SIG-M5 (cell line): ENCODE measurements at places on chromosomes 16 and 17.

DNA sequence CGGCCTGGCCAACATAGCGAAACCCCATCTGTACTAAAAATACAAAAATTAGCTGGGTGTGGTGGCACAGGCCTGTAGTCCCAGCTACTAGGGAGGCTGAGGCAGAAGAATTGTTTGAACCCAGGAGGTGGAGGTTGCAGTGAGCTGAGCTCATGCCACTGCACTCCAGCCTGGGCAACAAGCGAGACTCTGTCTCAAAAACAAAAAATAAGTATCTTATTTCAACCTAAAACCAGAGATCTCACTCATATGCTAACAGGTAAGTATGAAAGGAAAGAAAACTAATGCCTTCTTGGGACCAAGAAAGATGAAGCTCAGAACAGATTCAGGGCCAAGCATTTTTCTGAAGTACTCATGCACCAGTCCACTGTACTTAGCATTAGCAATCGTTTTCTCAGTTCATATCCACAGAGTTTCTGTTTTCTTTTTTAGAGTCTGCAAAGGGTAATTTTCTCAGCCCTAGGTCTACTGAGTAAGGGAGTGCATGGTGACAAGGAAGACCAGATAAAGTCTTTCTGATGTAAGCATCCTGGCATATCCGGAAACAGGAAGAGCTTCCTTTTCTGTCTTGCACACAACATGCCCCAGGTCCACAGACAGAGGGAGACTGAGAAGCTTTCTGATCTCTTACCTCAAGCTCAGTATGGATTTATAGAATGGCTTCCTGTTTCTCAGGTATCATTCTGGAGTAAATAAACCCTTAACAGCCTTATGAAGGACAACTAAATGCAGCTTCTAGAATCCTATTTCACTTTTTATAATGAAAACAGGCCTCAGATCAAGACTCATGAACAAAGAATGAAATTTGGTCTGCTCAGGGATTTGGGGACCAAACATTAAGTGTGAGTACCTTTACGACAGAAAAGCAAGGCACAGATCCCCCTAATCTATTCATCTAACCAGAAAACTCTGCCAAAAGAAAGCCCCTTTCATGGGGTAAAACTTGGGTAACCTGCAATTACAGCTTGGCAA lies 38.7 kb upstream of the FOXJ1 start:
- no peak for DNase-seq

DNA sequence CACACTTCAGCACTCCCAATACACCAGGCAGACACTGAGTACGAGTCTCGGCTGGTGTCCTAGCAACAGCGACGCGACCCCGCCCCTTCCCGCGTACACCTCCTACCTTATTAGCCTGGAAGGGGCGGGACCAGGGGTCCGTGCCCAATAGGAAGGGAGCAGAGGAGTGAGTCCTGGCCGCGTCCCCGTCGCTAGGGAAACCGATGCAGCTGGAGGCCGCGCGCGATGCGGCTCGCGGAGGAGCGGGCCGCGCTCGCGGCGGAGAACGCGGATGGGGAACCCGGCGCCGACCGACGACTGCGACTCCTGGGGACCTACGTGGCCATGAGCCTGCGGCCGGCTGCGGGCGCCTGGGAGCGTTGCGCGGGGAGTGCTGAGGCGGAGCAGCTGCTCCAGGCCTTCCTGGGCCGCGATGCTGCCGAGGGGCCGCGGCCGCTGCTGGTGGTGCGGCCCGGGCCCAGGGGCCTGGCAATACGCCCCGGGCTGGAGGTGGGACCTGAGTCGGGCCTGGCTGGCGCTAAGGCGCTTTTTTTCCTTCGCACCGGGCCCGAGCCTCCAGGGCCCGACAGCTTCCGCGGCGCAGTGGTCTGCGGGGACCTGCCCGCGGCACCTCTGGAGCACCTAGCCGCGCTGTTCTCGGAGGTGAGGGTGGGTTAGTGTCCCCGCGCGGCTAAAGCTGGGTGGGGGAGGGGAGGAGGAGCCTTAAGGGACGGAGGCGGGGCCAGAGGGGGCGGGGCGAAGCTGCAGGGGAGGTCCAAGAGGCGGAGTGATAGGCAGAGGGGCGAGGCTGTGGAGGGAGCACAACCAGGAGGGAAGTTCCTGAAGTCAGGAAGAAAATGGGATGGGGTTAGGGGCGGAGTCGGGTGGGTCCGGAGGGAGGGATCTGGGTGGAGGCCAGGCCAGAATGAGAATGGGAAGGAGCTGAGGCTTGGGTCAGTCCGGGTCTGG lies at the start of gene DNAH9:
Gene DNAH9, plus strand, starts transcription at position 197 of the 948 bp plus-strand sequence. Its CDS starts 29 bp downstream, at position 226.
- DNase-seq, result no peak

DNA sequence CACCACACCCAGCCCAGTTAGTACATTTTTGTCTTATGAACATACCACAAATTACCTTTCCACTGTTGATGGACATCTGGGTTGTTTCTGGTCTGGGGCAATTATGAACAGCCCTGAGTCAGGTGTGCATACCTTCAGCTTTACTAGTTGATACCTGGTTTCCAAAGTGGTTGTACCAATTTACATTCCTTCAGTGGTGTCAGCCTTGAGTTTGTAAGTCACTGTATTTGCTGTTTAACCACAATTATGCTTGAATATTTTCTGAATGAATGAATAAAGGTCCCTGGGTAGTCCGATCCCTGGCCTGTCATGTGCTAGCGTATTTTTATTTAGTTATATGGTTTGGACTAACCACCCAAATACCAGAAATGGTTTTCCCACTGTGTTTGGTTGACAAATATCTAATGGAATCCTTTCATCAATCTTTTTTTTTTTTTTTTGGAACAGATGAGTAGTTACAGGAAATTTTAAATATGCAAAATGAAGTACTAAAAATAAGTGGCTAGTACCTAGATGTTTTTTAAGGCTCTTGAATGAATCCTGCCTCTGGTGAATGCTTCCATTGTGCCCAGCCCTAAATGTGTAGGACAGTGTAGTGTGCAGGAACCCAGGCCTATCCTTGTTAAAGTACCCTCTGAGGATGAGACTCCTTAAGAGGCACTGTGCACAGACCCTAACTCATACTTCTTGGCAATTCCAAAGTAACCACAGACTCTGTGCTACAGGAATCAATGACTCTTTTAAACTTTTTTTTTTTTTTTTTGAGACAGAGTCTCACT lies 3.7 kb downstream of the DUSP14 start:
- no peak for DNase-seq

GRCh38 chr16:64151990-64152767 lies 969.7 kb downstream of the CDH11 start:
- no peak for DNase-seq

DNA sequence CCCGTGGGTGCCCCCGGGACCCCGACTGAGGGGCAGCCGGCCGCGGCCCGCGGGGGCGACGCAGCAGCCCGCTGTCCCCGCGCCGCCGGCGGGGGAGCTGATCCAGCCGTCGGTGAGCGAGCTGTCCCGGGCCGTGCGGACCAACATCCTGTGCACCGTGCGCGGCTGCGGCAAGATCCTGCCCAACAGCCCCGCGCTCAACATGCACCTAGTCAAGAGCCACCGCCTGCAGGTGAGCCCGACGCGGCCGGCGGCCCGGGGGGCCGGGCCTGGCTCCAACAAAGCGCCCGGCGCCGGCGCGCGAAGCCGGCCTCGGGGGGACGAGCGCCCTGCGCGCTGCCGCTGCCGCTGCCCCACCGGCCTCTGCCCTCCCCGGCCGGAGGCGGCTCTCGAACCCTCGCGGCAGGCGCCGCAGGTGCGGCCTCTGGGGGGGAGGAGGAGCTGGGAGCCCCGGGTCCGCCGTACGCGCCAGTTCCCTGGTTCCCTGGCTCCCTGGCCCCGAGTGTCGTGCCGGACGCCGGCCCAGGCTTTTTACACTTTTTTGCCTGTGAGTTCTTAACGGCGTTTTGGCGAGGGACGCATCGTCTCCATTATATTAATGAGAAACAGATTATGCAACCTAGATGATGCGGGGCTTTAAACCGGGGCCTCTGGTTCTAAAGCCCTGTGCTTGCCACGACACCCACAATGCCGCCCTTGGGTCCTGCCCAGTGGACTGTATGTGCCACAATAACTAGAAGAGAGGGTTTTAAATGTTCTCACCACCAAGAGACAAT lies 521 bp downstream of the ATMIN start:
- no peak for DNase-seq

GRCh38 chr16:2371421-2371820 lies 30.9 kb upstream of the ABCA3 start:
- no peak for DNase-seq

DNA sequence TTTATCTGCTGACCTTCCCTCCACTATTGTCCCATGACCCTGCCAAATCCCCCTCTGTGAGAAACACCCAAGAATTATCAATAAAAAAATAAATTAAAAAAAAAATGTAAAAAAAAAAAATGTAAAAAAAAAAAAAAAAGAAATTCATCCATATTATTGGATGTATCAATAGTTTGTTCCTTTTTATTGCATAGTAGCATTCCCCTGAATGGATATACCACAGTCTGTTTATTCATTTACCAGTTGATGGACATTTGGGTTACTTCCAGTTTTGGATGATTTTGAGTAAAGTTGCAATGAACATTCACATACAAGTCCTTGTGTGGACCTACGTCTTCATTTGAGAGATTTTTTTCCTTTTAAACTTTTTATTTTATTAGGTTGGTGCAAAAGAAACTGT lies 94.0 kb downstream of the PITPNC1 start:
- no peak for DNase-seq

DNA sequence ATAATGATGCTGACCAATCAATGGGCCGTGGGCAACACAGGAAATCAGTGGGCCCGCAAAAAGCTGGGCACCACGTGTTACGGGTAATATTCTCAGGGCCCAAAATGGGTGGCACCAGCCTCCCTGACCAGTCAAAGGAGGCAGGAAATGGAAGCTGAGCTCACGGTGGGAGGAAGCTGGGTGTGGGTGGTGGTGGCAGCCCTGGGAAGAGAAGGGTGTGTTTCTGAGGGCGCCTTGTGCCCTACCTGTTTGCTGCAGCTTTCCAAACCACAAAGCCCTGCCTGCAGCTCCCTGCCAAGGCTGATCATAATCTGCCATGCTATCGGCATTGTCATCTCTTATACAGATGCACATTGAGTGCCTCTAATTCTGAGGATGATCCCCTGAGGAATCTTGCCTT lies 457.9 kb downstream of the SLC39A11 start:
- DNase-seq, result no peak

DNA sequence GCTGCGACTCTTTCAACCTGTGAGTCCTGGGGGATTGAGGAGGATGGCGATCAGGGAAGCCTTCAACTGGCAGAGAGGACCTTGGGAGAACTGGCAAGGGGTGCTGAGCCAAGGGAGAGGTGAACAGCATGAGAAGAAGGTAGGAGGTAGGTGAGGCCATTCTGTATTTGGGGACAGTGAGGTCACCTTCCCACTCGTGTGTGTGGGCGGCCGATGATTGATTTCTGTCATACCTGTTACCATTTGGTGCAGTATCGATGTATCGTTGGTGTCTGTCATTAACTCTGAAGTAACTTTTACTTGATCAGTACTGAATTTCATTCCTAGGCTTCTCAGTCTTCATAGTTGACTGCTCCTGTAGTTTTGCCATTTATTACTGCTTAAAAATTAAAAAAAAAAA lies 3.8 kb downstream of the ARSG start:
- DNase-seq, result no peak

DNA sequence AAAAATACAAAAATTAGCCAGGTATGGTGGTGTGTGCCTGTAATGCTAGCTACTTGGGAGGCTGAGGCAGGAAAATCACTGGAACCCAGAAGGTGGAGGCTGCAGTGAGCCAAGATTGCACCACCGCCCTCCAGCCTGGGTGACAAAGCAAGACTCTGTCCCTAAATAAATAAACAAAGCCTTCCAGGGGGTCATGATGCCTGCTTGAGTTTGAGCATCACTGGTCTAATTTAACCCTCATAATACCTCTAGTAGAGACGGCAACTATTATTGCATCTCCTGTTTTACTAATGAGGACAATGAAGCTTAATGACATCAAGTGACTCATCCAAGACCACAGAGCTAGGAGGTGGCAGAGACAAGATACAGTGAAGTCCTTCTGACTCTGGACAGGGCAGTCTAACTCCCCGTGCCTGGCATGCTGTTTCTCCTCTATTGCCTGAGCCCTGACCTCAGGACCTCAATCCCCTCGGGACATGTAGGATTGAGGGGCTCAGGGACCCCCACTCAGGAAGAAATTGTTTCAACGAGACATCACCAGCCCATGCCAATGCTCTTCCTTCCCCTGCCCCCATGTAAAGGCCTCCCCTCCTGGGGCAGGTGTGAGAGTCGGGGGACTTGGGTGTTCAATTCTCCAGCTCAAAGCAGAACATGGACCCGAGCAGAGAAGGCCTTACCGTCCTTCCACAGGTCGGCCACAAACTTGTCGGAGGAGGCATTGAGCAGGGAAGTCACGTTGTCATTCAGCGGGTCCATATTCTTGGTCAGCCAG lies 102.9 kb downstream of the NDE1 start:
- DNase-seq, result no peak

DNA sequence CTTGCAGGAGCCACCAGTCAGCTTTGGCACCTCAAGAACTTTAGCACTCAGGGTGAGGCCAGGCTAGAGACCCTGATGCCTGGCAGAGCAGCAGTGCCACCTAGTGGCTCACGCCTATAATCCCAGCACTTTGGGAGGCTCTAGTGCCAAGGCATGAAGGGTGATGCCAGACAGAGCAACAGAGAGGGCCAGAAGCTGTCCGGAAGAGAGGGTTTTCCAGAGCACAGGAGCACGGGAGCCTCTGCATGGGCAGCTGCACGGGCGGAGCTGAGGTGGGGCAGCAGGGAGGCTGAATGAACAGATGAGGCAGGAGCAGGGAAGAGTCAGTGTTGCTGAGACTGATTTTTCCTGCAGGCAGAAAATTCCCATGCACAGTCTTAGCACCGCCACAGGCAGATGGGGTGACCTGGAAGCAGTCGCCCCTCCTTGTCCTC lies 38.9 kb downstream of the MYH3 start:
- DNase-seq, result no peak

- DNase-seq, result no peak
These were observed 26.3 kb downstream of the PMP22 start for GRCh38 chr17:15238676-15239422.

DNA sequence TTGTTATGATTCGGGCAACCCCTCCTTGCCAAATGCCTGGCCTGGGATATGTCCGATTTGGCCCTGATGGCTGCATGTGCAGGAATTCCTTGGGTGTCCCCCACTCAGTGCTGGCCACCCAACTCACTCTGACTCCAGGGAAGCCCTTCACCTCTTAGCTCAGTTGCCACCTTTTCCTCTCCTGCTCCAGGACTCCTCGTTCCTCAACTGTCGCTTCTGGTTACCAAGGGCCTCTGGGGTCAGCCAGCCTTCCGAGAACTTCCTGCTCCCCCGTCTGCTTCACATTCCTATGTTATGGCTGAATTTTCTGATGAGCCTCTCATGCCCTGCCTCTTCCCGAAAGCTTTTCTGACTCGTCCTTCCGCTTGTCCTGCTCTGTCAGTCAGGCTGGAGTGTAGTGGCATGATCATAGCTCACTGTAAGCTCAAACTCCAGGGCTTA lies 63.5 kb downstream of the SPACA3 start:
- no peak for DNase-seq

DNA sequence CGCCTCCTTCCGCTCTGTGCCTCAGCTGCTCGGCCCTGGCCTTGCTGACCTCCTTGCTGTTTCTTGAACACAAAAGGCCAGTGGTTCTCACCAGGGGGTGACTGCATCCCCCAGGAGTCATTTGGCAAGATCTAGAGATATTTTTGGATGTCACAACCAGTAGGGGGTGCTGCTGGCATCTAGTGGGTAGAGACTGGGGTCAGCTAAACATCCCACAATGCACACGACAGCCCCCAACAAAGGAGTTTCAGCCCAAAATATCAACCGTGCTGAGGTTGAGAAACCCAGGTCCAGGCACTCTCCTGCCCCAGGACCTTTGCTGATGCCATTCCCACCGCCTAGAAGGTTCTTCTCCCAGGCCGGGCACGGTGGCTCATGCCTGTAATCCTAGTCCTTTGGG lies 39.7 kb downstream of the ABCC6 start:
- no peak for DNase-seq

GRCh38 chr17:21816592-21817567 lies 124.6 kb downstream of the KCNJ18 start:
- no peak for DNase-seq

GRCh38 chr17:40777971-40778370 lies 4.4 kb downstream of the KRT27 start:
- DNase-seq, result no peak
